IMR-90 (cell line): ENCODE measurements at places on chromosomes 16 and 17. TPM values are rescaled to one million over a fixed set of nuclear protein-coding genes. Genes with fewer than 3 reads are reported as not detected.

DNA sequence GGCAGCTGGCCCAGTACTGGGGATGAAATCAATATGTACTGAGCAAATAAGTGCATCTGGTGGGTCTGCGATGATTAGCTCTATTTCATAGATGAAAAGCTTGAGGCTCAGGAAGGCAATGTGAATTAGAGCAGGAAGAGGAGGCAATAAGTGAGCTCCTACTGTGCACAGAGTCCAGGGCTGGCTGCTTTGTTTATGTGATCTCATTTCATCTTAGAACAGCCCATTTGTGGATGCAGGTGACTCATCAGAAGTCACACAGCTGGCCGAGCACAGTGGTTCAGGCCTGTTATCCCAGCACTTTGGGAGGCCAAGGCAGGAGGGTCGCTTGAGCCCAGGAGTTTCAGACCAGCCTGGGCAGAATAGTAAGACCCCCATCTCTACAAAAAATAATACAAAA lies 7.1 kb downstream of the TMEM114 start:
- H3K36me3 ChIP-seq, result no peaks in the 10 kb centered on the region
- no peak overlapping the region for H3K4me3 ChIP-seq
- H3K27me3 ChIP-seq, result peaks cover 9% of the 10 kb centered on the region

DNA sequence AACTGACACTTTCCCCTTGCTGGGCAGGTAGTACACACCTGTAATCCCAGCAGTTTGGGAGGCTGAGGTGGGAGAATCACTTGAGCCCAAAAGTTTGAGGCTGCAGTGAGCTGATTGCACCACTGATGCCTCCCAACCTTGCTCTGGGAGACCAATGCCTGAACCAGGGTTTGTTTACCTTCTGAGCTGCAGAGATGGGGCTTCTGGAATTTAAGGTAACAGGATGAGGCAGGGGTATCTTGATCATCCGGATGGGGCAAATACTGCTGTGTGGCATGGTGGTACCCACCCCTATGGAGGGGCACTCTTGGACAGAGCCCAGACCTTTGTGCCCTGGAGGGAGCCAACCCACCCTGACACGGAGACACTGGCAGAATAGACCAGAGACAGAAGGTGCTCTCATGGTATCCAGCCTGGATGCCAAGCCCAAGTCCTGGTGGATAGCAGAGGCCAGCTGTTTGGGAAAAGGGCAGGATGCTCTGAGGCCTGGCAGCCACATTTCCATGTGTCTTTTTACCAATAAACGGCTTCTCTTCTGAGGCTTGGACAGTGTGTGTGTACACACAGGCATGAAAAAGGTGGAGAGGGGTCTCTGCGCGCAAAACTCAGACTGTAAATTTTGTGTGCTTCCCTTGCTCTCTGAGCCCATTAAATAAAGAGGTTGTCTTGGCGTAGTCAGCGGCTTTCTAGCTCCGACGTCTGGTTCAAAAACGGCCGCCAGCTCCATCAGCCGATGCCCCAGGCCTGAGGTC lies 4.4 kb downstream of the ZNF48 start:
- peaks cover 6% of the 10 kb centered on the region; the same call in 1 of the 2 replicates for H3K4me1 ChIP-seq
- peak overlapping the region; percentile 68 for H3K4me3 ChIP-seq
- H3K36me3 ChIP-seq, result peaks cover 12% of the 10 kb centered on the region; the same call in 1 of the 2 replicates
- H3K27me3 ChIP-seq, result no peaks in the 10 kb centered on the region
- no peak for DNase-seq

- H3K36me3 ChIP-seq, result no peaks in the 10 kb centered on the region; the same call in 1 of the 2 replicates
- peak; percentile 70 for DNase-seq
- peaks cover 31% of the 10 kb centered on the region for H3K4me1 ChIP-seq
- H3K27me3 ChIP-seq, result no peaks in the 10 kb centered on the region
Observed at GRCh38 chr17:45132572-45133463, 503 bp upstream of the PLCD3 start.

- peaks cover 28% of the 10 kb centered on the region for H3K36me3 ChIP-seq
- H3K27ac ChIP-seq, result peak overlapping the region; percentile 9; the same call in 1 of the 2 replicates
- peak overlapping the region; percentile 73 for H3K4me3 ChIP-seq
Observed at GRCh38 chr17:74776990-74777389, 845 bp upstream of the NAT9 start.

TBC1D3G gene
- total RNA-seq, result not detected in 2 replicates

MSLN gene
- total RNA-seq, result not detected in 2 replicates
